T47D (cell line): ENCODE measurements at places on chromosomes 5 and 9.

DNA sequence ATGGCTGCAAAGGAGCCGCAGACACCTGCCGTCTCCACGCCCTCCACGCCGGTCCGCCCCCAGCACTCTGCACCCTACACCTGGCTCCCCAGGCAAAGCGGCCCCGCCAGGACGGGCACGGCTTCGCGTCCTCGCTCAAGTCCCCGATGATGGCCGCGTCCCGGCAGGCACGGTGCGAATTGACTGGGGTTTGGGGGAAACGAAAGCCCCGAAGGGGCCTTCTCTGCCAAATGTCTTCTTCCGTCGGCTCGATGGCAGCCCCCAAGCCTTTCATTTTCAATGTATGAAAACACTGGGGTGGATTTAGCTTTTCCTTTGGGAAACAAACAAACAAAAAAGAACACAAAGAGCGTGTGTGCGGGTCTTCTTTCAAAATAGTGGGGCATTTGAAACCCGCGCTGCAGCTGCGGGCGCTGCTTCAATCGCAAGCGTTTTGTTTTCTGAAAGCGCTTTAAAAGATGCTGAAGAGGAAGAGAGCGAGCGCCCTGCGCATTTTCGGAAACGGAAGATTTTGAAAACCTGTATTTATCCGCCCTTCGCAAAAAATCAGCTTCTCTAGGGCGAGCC, 160.0 kb downstream of the RMI1 start:
- no peak for DNase-seq

DNA sequence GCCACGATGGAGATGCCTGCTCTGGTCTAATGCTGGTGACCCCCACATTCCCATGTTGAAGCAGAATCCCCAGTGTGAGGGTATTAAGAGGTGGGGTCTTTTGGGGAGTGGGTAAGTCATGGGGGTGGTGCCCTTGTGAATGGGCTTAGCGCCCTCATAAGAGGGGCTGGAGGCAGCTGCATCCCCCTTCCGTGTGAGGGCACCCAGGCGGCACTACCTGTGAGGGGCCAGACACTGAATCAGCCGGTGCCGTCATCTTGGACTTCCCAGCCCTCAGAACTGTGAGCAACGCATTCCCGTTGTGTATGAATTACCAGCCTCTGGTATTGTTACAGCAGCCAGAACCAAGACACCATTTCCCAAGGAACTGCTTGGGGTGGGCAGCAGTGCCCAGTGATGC, 27.0 kb upstream of the RNF130 start:
- DNase-seq, result no peak

DNA sequence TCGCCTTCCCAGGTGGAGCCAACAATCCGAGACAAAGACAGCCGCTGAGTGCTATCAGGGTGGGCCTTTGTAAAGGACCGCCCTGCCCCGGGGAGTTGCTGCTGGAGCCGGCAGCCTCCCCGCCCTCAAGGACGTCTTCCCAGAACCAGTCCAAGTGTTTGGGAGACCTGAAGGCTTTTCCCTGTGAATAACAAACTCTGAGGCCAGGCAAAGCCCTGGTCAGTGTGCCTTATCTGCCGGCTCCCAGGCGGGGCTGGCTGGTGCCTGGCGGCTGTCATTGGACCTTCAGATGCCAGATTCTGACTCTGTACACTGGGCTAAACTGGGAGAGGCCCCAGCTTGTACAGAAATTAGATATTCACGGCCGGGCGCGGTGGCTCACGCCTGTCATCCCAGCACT, 2.1 kb downstream of the SLC9A3 start:
- DNase-seq, result no peak

GRCh38 chr5:78591138-78591612, 57.4 kb downstream of the LHFPL2 start:
- DNase-seq, result no peak

DNA sequence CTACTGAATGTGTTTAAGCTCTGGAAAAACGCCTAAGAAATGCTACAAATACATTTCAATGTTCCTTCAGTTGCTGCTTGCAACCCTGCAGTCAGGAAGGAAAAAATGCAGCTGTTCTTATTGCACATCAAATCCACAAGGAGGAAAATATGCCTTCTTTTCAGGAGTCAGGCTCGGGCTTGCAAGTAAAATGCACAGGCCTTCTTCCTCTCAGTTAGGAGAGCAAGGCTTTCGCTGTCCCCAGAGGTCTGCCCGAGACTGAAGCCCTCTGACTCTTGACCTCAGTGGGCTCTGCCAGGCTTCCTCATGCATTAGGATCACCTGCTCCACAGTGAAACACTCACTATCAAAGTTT, 899 bp upstream of the SHC3 start:
- no peak for DNase-seq

DNA sequence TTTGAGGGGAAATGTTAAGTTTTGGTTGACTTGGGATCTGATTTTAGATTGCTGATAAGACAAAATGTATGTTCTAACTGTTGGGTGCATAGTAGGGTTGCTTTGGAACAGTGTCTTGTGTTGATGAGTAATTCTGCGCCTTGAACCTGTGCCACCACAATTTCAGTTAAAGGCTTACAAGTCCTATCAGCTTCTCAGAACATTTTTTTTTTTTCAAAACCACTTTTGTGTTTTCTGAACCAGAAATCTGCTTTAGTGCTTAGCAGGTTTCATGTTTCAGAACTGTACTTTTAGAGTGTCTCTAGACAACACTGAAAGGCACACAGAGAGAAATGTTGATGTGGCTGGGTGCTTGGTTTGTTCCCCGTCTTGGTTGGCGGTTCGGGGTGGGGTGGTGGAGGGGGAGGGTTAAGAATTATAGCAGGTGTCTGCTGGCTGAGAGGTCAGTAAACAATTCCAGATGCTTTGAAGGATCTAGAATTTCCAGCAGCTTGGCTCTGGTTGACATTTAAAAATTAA, 84.6 kb downstream of the ANKRD55 start:
- no peak for DNase-seq

GRCh38 chr5:175447571-175447970, 3.6 kb upstream of the DRD1 start:
- no peak for DNase-seq

DNA sequence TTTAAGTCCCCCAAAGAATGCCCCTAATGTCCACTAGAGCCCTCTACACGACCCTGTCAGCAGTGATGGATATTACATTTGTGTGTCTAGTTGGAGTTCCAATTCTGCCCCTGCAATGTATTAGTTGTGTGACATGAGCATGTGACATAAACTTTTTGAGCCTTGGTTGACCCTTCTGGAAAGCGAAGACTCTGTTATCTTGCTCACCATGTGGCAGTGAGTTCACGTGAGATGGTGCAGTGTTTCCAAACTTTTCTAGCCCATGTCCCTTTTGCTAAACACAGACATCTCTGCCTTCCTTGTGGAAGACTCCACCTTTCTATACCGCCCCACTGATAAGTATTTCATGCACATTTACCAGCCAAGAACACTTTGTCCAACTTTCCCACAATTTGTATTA, 87.0 kb upstream of the BOD1 start:
- no peak for DNase-seq

GRCh38 chr5:80960531-80961375, 590 bp downstream of the RASGRF2 start:
- DNase-seq, result no peak

GRCh38 chr5:132260051-132260450, 2.6 kb downstream of the PDLIM4 start:
- DNase-seq, result no peak

GRCh38 chr5:131945551-131946168, at the start of gene MEIKIN:
TSS of gene MEIKIN (minus strand) at chr5:131945663. CDS start at chr5:131945505, 158 bp downstream.
- no peak for DNase-seq

GRCh38 chr5:67190861-67191260, 5.7 kb downstream of the CD180 start:
- DNase-seq, result peak; percentile 19

DNA sequence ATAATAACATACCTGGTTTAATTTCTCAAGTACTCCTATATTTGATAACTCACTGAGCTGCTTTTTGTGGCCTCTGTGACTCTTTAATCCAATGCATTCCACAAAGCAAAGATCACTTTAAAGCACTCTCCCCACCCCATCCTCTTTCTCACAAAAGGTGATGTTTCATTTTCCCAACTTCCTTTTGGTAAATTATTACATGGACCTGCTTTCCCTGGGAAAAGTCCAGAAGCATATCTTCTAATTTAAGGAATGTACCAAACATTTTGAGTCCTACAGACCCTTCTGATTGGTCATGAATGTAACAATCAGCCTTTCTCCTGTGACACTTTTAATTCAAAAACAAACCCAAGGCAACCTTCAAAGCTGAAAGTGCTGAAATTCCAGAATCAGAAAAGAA, 71.1 kb downstream of the MLLT3 start:
- no peak for DNase-seq

GRCh38 chr9:4725706-4726442, 15.1 kb downstream of the AK3 start:
- DNase-seq, result no peak

DNA sequence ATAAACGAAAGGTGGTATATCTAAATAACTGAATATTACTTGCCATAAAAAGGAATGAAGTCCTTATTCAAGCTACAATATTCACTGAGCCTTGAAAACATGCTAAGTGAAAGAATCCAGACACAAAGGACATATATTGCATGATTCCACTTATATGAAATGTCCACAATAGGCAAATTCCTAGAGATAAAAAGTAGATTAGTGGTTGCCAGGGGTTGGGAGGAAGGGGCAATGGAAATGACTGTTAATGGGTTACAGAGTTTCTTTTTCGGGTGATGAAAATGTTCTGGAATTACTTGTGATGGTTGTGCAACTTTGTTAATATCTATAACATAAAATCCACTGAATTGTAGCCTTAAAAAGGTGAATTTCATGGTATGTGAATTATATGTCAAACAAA, 227.1 kb upstream of the TRIM32 start:
- no peak for DNase-seq

DNA sequence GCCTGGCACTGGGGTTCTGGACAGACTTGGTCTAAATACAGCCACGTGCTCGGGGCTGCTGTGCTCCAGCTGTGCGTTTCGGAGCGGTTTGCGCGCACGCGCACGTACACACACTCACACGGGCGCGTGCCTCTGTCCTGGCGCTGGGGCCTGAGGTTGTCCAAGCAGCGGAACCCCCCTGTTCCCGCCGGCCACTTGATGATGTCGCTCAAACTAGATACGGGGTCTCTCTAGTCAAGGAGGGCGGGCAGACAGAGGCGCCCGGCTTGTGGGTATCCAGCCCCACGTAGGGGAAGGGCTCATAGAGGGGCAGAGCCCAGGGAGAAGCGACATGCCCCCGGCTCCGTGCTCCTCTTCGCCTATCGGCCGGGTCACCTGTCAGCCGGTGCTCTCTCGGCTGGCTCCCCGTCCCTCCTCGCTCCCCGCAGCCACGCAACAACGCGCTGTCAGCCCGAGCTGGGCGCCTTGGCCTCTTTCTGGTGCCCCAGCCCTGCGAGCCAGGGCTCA, 8.9 kb downstream of the NR2F1-AS1 start:
- DNase-seq, result no peak

GRCh38 chr9:26850995-26851394, 41.6 kb downstream of the CAAP1 start:
- DNase-seq, result no peak

DNA sequence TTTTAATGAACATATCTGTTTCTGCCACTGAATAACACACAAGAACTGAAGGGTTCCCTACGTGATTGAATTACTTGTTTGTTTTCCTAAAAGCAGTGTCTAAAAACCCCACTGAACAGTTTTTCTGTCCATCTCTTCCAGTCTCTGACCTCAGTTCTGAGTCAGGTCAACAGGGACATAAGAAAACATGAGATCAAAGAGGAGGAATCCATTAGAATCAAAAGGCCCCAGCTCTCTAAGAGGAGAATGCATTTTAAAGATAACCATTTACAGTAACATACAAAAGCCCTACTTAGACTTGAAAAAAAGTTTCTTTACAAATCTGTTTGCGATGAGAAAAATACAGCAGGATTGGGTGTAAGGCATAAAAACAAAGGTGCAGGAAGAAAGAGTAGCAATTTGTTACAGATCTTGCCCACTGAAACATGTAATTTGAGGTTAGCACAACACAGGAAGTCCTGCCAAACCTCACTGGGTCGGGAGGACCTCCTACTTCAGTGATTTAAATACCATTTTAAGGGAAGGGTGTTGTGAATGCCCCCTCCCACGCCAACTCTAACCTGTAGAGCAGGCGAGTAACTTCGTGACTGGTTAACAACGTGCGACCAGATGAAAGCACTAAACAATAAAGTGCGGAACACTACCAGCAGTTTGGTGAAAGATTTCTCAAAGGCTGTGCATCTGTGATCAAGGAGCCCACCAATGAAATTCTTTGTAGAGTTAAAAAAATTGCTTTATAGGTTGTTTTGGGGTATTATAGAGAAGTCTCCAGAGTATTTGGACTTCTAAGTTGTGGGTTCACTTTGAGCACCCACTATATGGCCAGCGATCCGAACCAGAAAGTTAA, 1.3 kb downstream of the QSOX2 start:
- no peak for DNase-seq

DNA sequence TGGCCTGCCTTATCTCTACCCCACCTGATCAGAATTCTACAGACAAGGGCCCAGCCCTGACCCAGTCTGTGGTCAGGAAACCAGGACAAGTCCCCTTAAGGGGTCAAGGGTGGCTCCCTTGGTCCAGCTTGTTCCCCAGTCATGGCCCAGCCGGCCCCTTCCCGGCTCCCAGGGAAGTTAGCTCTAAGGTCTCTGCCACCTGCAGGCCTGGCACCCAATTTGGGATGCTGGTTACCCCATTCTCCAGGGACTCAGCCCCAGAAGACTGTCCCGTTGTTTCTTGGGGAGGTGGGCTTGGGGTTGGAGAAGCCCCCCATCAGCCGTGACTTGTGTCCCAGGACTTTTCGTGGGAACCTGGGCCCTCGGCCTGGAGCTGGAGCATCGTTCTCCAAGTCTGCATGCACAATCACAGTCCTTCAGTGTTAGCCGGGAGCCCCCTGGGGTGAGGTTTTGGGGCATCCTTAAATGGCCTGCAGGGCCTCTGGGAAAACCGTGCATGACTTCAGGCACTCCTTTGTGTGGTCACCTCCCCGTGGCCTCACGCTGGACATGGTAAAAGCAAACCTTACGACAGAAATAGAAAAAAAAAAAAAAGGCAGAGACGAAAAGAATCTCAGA, 150.8 kb upstream of the PHYKPL start:
- DNase-seq, result no peak

- no peak for DNase-seq
Observed at GRCh38 chr5:133728475-133728874, 116.1 kb upstream of the FSTL4 start.

DNA sequence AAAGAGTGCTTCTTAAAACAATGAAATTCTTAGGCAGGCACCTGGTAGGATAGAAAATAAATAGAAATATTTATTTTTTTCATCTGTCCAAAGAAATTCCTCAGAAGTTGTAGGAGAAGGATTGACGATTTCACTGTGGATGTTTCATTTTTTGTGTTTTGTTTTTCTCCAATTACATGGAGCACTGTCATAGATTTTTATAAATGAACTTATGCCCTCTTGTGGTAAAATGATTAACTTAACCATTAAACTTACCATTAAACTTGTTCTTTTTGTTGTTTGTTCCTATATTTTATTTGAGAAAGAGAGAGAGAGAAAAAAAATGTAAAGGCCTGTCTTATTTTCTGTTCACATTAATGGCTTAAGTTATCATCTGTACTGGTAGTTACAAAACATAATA, 339.2 kb downstream of the PRR16 start:
- DNase-seq, result peak; percentile 13

GRCh38 chr5:144731786-144732185, 561.1 kb downstream of the KCTD16 start:
- DNase-seq, result no peak
